Astrocyte of the cerebellum (primary cell): ENCODE measurements at places on chromosomes 12 and 14.

DNA sequence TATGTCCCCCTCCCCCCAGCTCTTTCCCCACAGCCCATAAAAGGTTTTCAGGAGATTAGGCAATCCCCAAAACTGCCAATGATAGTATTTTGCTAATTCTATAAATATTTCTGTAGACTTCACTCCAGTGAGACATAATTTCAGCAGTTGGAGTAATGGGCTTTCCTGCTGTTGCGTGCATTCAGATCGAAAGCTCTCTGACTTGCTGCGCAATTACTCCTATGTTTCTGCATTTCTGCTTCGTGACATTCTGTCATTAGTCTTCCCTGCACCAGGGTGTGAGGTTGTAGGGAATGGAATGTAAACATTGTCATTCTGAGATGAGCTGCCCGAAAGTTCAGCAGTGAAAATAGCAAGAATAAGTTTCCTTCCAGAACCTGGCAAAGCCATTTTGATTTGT, 58.2 kb downstream of the SAMD4A start:
- no peak for DNase-seq

GRCh38 chr12:97778111-97778510, 315.5 kb downstream of the RMST start:
- no peak for DNase-seq

DNA sequence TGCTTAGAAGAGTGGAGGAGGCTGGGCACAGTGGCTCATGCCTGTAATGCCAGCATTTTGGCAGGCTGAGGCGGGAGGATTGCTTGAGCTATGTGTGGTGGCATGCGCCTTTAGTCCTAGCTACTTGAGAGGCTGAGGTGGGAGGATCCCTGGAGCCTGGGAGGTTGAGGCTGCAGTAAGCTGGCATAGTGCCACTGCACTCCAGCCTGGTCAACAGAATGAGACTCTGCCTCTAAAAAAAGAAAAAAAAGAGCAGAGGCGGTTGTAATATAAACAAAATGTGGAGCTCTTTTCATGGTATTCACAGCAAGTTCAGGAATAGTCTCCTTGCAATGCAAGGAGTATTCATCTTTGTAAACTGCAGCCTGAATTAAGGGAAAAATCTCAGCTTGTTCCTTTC, 27.2 kb downstream of the ARID2 start:
- DNase-seq = no peak

DNA sequence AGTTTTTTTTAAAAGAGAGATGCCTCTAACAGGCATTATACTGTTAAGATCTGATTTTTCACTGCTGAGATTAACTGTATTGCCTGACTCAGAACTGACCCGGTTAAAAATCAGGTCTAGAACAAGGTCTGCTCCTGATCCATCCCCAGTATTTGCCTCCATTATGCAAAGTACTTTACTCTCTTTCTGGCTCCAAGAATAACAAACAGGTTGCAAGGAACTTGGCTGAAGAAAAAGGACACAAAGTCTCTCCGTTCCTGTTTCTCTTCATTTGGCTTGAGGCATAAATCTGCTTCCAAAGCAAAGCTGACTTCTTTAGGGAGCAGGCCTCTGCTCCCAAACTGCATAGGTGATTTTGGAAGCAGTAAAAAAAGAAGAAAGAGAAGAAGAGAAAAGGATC, 199.3 kb upstream of the PDZRN4 start:
- no peak for DNase-seq

GRCh38 chr12:12721814-12722434, 4.8 kb downstream of the CDKN1B start:
- DNase-seq = no peak

GRCh38 chr14:37602605-37603453, 7.4 kb downstream of the TTC6 start:
- DNase-seq = no peak

DNA sequence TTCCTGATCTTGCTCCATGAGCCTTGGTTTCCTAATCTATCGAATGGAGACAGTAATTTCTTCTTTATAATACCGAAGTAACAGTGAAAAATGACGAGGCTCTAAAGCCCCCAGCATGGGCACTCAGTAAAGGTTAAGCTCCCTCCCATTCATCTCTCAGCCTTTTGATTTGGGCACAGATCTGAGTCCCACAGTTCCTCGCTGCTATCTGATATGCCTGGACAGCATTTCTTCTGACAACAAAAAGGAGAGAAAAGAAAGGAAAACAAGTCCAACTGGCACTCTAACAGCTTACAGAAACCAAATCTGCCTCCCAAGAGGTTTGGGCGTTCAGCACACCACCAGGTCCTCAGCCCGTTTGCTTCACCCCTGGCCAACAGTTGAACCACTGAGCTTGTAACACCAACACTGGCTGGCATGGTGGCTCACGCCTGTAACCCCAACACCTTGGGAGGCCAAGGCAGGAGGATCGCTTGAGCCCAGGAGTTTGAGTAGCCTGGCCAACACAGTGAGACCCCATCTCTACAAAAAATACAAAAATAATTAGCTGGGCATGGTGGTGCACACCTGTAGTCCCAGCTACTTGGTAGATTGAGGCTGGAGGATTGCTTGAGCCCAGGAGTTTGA, 19.5 kb downstream of the CCDC88C start:
- no peak for DNase-seq

GRCh38 chr12:31011336-31011735, 62.3 kb upstream of the DDX11 start:
- DNase-seq = no peak

GRCh38 chr14:45970621-45971020, 681.0 kb downstream of the RPL10L start:
- DNase-seq = no peak

GRCh38 chr12:112473056-112473455, 54.3 kb downstream of the PTPN11 start:
- no peak for DNase-seq

- DNase-seq = no peak
These were observed 42.2 kb upstream of the PTGR2 start for GRCh38 chr14:73809391-73809790.

GRCh38 chr14:104104076-104104901, 18.8 kb downstream of the ASPG start:
- DNase-seq = no peak
